ENCODE measurements at places on chromosomes 4 and X. TPM values are rescaled to one million over a fixed set of nuclear protein-coding genes. Genes with fewer than 3 reads are reported as not detected.

MYL5 gene
- 4.4 TPM for total RNA-seq

PF4V1 gene
- total RNA-seq = 0.66 TPM

FAM47E gene
- total RNA-seq = 0.66 TPM

KLF8 gene
- 11.5 TPM for total RNA-seq

G3BP2 gene
- total RNA-seq = 411 TPM

IL21 gene
- total RNA-seq = not detected

NAP1L3 gene
- total RNA-seq = 54.9 TPM

BST1 gene
- 1.4 TPM for total RNA-seq

RGN gene
- total RNA-seq = 6.7 TPM

FGFRL1 gene
- 35.8 TPM for total RNA-seq

INTU gene
- 17.0 TPM for total RNA-seq
